ENCODE measurements at places on chromosomes 1 and 21.

GRCh38 chr1:193458628-193459027 is 272.2 kb upstream of the B3GALT2 start:
- DNase-seq = no peak

- DNase-seq = no peak
These were observed 145.2 kb upstream of the SNX7 start for GRCh38 chr1:98516306-98516705.

- DNase-seq = no peak
These were observed 16.4 kb downstream of the BSND start for GRCh38 chr1:55015123-55015522.

- no peak for DNase-seq
These were observed 7.4 kb upstream of the EFNA1 start for GRCh38 chr1:155120253-155120652.

All from vagina (tissue), 2 donors.